ENCODE measurements at places on chromosomes 13 and 19. TPM values are rescaled to one million over a fixed set of nuclear protein-coding genes. Genes with fewer than 3 reads are reported as not detected.

- no peak for DNase-seq
Observed at GRCh38 chr13:101218484-101218883, 197.8 kb downstream of the NALCN start.

Gene TDRD12
- not detected for total RNA-seq

- no peak for DNase-seq
Observed at GRCh38 chr13:99331881-99332293, 24.7 kb upstream of the GPR183 start.

GRCh38 chr19:18173054-18173571 lies 500 bp upstream of the IFI30 start:
- no peak for DNase-seq

Gene ZNF813
- total RNA-seq, result 5.2 TPM

Measured in glutamatergic neuron (in vitro differentiated cells).